Hematopoietic multipotent progenitor cell treated with erythropoietin and hydrocortisone succinate and interleukin-3 and kit ligand, for 6 days (in vitro differentiated cells): ENCODE measurements at places on chromosomes 3 and 15.
A peak's percentile ranks its signal among the peaks of the same experiment; 100 is the strongest.

- no peak for DNase-seq
Observed at GRCh38 chr3:135310317-135310716, 515.3 kb downstream of the EPHB1 start.

GRCh38 chr15:68278345-68278594 lies 725 bp downstream of the FEM1B start:
- peak; percentile 77 for DNase-seq

- DNase-seq, result no peak
Observed at GRCh38 chr3:50481992-50482391, 21.4 kb downstream of the CACNA2D2 start.

DNA sequence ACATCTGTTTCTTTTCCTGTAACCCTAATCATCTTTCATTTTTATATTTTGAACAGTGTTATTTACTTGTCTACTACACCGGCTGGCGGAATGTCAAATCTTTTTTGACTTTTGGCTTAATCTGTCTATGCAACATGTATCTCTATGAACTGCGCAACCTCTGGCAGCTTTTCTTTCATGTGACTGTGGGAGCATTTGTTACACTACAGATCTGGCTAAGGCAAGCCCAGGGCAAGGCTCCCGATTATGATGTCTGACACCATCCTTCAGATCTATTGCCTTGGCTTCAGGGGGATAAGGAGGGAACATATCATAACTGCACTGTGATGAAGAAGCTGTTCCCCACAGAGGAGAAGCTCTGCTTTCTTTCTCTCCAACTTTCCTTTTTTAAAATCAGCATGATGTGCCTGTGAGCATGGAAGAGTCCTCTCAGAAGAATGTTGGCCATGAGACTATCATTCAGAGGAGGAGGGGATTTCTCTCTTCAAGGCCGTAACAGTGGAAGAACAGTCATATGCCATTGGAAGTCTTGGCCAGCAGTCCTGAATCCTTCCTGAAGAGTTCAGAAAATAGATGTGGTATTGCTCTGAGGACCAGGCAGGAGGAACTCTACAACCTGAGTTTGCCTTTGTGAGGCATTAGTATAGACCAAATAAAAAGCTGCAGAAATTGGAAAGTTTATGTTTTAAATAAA lies 69.9 kb downstream of the SEC22A start:
- DNase-seq, result no peak

GRCh38 chr15:74790080-74790916 lies 8.4 kb downstream of the CSK start:
- DNase-seq, result peak; percentile 80

DNA sequence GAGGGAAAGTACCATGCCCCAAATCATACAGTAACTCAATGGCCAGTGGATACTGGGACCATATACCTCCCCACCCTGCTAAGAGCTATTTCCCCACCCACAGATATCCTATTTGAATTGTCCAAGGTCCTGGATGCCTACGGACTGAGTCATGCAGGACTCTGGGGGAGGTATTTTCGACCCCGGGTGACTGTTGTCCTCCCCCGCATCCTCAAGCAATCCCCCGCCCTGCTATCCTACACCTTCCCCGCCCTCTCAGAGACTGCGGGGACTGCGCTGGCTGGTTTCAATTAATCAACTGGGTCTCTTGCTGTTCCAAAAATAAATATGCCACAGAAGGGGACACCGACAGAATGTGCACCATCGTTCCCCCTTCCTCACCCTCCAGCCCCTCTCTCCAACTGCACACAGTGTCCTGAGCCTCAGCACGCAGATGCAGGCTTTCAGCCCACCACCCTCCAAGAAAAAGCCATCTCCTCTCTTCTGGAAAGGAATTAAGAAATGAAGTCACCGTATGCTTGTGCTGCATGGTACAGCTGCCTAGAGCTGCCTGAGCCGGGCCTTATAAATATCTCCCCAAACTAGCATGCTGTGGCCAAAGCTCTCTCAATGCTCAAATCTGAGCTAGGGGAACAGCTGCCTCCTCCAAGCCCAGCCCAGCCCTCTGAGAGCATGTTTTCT lies 8.1 kb downstream of the CAV3 start:
- DNase-seq, result no peak

- peak; percentile 49 for DNase-seq
Observed at GRCh38 chr3:182913889-182914288, 66.4 kb downstream of the DCUN1D1 start.

- no peak for DNase-seq
Observed at GRCh38 chr15:73485372-73485771, 42.4 kb downstream of the REC114 start.

GRCh38 chr15:48282216-48282615 lies 49.0 kb upstream of the DUT start:
- DNase-seq, result no peak

- no peak for DNase-seq
Observed at GRCh38 chr15:67927501-67928168, 87.8 kb upstream of the RNU6-1 start.

GRCh38 chr3:171199473-171199829 lies 172.9 kb upstream of the SLC2A2 start:
- no peak for DNase-seq

DNA sequence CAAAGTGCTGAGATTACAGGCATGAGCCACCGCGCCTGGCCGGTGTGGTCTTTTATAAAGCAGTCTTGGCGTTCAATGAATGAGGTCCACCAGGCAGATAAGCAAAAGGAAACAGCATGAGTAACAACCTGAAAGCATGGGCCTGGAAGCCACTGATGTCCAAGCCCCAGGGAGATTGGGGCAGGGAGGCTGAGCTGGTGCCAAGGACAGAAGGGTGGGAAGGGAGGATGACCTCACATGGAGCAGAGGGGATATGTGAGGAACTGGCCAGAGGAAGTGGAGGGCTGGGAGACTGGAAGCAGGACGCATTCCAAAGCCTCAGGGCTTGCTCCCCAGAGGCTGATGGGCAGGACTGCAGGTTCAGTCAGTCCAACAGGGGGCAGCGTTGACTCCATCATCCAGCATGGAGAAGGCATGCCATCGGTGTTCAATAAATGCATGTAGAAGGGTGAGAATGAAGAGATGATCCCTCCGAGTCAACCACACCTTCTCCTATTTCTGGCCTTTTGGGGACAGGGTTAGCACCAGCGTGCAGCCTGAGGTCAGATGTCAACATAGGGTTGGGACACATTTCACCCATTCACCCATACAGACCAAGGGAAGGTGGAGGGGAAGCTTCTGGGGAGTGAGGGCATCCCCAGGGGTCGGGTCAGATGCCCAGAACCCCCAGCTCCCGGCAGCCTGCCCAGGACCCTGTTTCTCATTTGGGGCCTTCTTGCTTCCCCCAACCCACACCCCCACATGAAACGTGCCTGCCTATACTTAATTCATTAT lies 14.8 kb downstream of the MYL3 start:
- peak; percentile 58 for DNase-seq

DNA sequence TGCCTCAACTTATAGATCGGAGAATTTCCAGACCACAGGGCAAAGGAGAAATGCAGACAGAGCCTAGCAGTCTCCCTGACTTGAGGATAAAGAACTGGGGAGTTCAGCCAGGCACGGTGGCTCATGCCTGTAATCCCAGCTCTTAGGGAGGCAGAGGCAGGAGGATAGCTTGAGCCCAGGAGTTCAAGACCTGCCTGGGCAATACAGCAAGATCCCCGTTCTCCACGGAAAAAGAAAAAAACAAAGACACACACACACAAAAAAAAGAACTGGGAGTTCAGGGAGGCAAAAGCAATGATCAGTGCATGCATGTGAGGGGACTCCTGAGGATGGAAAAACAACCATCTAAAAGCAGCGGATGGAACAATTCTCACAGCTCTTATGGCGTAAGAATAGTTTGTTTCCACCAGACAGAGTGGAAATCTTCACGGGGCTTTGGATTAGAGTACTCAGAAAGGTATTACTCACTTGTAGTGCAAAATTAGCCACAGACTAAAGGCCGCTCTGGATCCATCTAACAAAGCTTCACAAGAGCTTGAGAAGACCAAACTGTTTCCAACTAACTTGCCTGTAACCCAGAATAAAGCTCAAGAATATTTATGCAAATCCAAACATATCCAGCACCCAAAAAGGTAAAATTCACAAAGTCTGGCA lies 16.3 kb downstream of the SEC11A start:
- DNase-seq, result no peak

- DNase-seq, result no peak
Observed at GRCh38 chr3:172530101-172530561, 6.9 kb upstream of the TNFSF10 start.

DNA sequence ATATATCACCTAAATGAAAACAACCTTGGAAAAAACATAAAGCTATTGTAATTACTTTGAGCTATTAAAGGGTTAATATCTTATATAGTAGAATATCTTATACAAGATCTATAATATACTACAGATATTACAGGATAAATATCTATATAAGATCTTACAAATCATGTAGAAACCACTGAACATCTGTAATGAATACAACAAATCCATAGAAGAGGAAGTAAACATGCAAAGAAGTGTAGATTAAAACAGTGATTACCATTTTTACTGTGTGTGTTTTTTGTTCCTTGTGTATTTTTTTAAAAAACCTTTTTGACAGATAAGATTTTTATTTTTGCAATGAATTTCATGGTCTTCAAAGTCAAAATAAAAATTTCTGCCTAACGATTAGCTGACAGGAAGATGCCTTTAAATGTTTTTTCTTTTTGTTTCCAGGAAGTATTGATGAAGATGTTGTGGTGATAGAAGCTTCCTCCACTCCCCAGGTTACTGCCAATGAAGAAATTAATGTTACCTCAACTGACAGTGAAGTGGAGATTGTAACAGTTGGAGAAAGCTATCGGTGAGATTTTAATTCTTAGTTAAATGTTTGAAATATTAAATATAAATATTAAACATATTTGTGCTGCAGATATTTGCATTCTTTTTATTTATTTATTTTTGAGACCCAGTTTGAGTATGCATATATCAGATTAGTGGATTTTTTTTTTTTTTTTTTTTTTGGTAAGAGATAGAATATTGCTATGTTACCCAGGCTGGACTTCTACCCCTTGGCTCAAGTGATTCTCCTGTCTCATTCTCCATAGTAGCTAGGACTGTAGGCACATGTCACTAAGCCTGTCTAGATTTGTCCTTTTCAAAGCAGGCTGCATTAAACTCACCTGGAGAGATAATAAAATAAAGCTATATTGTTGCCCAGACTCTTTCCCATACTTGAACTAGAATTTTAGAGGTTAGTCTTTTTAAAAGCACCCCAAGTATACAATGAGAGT lies 52.8 kb upstream of the CCNB2 start:
- DNase-seq, result peak; percentile 43

- no peak for DNase-seq
Observed at GRCh38 chr3:115624029-115624741, 875 bp downstream of the GAP43 start.

DNA sequence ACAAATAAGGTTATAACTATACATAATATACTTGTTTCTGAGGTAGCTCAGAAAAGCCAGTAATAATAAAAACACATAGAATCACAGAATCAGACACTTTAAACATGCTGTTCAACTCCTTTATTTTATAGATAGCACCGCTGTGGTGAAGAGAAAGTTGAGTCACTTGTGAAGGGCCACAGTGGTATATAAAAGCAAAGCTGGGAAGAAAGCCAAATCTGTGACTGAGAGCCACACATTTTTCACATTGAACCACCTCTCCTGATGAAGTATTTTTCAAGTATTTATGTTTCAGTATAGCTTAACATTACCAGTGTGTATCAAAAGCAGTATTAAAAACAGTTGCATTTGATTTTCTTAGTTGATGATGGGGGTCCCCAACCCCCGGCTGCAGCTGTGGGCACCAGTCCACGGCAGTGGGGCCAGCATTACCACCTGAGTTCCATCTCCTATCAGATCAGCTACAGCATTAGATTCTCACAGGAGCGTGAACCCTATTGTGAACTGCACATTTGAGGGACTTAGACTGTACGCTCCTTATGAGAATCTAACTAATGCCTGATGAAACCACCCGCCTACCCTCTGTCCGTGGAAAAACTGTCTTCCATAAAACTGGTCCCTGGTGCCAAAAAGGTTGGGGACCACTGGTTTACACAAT lies 46.2 kb downstream of the TBL1XR1 start:
- peak; percentile 94 for DNase-seq

GRCh38 chr3:175155172-175155571 lies 296.0 kb downstream of the NAALADL2 start:
- no peak for DNase-seq

GRCh38 chr15:99268431-99268830 lies 17.1 kb downstream of the LRRC28 start:
- no peak for DNase-seq

GRCh38 chr3:94115482-94115881 lies 52.6 kb downstream of the NSUN3 start:
- DNase-seq, result peak; percentile 51

DNA sequence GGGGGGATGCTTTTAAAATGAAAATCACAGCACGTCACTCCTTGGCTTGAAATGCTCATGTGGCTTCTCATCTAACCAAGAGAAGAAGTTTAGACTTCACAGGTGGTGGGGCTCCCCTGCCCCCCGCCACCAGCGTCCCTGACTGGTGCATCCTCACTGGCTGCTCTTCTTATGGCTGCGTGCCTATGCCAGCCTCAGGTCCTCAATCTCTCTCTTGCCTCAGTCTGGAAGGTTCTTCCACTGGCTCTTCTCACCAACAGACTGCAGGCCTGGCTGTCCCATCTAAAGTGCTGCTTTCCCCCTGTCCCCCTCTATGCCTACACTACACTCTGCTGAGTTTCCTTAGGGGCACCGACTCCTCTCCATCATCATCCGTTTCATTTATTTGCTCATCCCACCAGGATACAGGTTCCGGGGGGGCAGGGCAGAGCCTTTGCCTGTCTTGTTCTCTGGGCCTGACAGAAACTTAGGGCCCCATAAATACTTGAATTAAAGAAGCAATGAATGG lies 20.6 kb downstream of the ABTB1 start:
- no peak for DNase-seq

GRCh38 chr3:31613654-31614053 lies 80.9 kb downstream of the STT3B start:
- DNase-seq, result no peak

GRCh38 chr3:180743813-180744590 lies 64.7 kb upstream of the CCDC39 start:
- DNase-seq, result no peak

GRCh38 chr3:53102601-53103147 lies 27.6 kb downstream of the RFT1 start:
- peak; percentile 88 for DNase-seq

DNA sequence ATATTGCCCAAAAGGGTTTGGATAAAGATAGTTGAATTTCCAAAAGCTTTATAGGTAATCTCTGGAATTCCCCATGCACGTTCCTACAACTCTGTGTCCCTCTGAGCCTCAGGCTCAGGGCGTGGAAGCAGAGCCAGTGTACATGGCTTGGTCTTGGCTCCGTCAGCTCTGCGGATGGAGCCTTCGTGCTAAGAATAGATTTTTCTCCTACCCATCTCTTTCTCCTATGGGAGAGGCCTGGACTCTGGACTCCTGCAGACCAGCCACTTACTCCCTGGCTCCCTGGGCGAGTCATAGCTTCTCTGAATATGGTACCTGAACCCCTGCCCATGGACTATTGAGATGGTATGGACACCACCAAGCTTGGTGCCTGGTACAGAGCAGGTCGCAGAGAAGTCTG lies 99.9 kb downstream of the EEFSEC start:
- no peak for DNase-seq
